ENCODE measurements at places on chromosomes 4 and X.

- no peak for DNase-seq
Observed at GRCh38 chr4:1055721-1056590, 44.5 kb downstream of the FGFRL1 start.

GRCh38 chr4:140131675-140132229 is 22.2 kb downstream of the MAML3 start:
- no peak for DNase-seq

- no peak for DNase-seq
Observed at GRCh38 chr4:47784222-47784621, 53.6 kb downstream of the CORIN start.

DNA sequence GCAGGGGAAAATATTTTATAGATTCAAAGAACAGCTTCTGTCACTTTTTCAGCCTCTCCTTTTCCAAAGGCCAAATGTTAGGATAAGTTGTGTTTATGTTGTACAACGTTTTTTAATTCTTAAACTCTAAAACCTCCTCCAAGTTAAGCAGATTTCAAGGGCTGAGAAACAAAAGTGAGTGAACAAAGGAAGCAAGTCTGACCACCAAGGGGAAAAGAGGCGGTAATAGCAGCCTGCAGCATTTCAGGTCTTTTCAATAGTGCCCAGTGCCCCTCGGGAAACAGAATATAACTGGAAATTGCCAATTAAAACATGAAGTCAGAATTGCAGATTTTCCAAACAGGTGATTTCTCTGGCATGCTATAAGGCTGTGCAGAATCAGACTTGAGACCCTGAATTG is 510.0 kb upstream of the HTR2C start:
- no peak for DNase-seq
